ENCODE measurements at places on chromosomes 6 and 20. TPM values are rescaled to one million over a fixed set of nuclear protein-coding genes. Genes with fewer than 3 reads are reported as not detected.

The TAP1 gene
- polyA plus RNA-seq: 10.8 TPM

The TRIM40 gene
- polyA plus RNA-seq: 0.06 TPM

GRCh38 chr6:153092082-153093013 is 38.7 kb downstream of the RGS17 start:
- no peak for DNase-seq

The DTNBP1 gene
- polyA plus RNA-seq: 26.2 TPM

DNA sequence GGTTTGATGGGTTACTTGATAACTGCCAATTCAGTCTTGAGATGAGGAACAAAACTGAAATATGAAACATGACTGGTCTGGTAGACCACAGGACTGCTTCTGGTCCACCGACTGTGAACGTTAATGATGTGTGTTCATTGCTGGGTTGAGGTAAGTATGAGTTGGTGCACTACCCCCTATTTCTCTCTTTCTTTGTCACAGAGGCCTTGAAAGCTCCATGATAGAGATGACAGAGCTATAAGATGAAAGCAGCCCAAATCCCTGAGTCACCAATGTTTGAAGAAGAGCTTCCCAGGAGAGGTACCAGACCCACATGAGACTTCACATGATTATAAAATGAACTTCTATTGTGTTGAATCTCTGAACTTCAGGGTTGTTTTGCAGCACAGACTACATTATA is 555.5 kb downstream of the PTPRT start:
- no peak for DNase-seq

DNA sequence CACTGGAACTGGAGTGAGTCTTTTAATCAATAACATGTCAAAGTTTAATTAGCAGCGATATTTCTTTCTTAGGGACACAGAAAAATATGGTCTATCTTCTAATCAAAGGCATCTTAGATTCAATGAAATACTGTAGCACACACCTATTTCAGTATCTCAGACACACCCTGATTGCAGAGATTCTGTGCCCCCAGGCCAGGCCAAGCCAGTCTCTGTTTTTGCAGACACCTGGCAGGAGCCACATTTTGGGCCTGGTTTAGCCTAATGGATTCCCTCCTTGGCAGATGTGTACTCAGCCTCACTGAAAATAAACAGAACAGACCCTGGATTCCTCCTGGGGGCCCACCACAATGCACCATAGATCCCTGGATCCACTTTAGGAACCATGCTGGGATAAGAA is 74.8 kb downstream of the LRFN2 start:
- DNase-seq: no peak

GRCh38 chr20:60461993-60462392 is 503.8 kb downstream of the CDH26 start:
- DNase-seq: no peak

DNA sequence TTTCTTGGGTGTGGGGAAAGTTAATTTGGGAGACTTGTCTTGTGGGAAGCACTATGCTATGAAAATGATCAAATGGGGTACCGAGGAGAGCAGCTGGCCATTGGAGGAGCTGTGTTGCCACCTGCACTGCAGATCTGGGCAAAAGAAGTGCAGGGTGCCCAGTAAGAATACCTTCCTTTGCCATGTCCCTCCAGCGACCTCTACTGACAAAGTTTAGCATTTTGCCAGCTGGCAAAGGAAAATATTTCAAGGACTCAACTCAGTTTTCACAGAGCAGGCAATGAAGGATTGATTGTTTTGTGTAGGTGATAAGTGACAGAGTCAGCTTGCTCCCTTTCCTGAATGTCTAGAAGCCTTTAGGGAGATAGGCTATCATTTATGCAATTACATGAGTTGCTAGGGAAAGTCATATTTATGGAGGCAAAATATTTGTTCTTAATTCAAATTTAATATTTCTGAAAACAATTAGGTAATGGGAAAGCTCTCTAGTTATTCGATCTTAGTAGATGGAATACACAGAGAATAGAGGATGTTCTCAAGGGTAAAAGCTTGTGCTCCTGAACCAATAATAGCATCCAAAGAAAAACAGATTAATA is 118.4 kb downstream of the FARS2 start:
- no peak for DNase-seq

The SLC16A10 gene
- 27.1 TPM for polyA plus RNA-seq

- DNase-seq: no peak
Observed at GRCh38 chr6:41451515-41452163, 94.5 kb upstream of the FOXP4 start.

The ZNF292 gene
- 42.5 TPM for polyA plus RNA-seq

- DNase-seq: no peak
Observed at GRCh38 chr6:159430323-159430722, 261.1 kb downstream of the FNDC1 start.

GRCh38 chr6:155195903-155196302 is 67.9 kb upstream of the CLDN20 start:
- no peak for DNase-seq

DNA sequence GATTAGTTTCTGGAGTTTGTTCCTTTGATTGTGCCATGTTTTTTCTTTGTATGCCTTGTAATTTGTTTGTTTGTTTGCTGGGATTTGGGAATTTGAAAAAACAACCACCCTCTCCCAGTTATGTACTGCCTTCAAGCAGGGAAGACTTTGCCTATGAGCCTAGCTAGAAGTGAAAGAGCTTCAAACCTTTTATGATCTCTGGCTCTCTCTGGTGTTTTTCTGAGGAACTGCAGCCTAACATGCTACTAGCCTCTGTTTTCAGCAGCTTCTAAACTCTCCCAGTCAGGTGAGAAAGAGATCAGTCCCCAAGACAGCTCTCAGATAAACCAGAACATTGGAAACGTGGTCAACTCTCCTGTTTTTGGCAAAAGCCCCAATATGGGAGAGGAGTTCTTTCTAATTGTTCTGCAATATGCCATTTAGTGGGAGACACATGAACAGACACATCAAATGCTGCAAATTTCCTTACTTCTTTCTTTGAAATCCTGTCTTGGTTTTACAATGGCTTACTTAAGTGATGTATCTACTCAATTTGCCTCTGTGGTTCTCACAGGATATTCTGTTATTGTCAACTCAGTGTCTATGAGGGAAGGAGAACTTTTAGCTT is 58.9 kb upstream of the SERINC1 start:
- peak; percentile 56 for DNase-seq

The TPD52L1 gene
- 83.5 TPM for polyA plus RNA-seq

GRCh38 chr20:39259808-39260207 is 297.7 kb downstream of the DHX35 start:
- no peak for DNase-seq

Measured in right renal pelvis (tissue), 4 donors.